ENCODE measurements at places on chromosomes 2 and 18. TPM values are rescaled to one million over a fixed set of nuclear protein-coding genes. Genes with fewer than 3 reads are reported as not detected.

DNA sequence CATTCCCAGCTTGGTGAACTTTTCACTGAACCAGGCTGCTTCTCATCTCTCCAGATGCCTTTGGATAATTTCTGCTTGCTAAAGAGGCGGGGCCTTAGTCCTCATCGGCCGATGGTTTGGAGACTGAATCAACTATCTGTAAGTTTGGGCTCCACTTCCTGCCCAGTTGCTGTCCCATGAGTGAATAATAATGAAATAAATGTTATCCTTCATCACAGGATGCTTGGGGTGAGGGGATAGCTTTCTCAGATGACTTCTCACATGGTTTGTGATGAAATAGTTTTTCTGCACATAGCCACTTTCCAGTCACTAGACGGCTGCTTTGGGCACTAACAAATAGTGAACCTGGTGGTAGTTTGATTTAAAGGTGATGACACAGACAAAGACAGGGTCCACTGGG lies 376.6 kb upstream of the TRIB2 start:
- no peak for DNase-seq

GRCh38 chr18:37408676-37409265 lies 156.8 kb downstream of the CELF4 start:
- DNase-seq, result no peak

- DNase-seq, result no peak
Measured at GRCh38 chr18:32473325-32473724, 2.6 kb upstream of the GAREM1 start.

GRCh38 chr2:39640681-39641080 lies 25.0 kb upstream of the TMEM178A start:
- DNase-seq, result no peak

DNA sequence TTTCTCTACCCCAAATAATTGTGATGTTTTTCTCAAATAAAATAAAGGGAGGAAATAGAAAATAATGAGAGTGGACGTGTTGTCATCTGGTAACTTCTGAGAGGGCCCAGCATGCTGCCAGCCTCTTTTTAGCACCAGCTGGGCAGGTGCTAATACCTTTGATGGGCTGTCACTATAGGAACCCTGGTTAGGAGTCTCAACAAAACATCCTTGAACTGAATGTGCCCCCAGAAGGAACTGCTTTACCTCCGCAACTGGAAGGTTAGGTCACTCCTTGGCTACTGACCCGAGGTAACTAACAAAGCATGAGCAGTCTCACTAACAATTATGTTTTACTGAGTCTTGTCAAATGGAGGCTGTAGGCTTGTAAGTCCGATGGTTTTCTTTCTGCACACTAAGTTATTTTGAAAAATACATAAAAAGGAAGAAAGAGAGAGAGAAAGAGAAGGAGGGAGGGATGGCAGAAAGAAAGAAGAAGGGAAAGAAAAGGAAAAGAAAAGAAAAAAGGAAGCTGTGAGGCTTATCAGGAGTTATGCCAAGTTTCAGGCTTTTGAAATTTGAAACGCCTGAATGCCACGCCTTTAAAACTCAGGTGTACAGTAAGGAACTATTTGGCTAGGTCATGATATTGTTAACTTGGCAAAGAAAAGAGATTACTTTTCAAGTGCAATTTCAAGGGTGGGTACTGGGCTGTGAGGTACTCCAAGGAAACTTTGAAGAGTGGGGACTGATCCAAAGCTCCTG lies 91.0 kb downstream of the TGIF1 start:
- DNase-seq, result no peak

DNA sequence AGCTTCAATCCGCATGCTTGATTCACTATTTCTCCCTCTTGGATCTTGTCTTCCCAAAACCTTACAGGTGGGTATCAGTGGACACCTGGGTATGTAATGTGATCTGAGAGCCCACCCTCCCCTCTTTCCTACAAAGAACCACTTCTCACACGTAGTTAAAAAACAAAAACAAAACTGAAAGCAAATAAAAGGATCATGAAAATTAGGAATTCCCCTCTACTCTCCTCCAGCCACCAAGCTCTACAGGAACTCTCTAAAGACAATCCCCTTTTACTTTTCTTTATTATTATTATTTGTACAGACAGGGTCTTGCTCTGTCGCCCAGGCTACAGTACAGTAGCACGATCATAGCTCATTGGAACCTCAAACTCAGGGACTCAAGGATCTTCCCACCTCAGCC lies 40.8 kb upstream of the MYO1B start:
- no peak for DNase-seq

- no peak for DNase-seq
Measured at GRCh38 chr2:31406593-31407385, 7.8 kb downstream of the XDH start.

DNA sequence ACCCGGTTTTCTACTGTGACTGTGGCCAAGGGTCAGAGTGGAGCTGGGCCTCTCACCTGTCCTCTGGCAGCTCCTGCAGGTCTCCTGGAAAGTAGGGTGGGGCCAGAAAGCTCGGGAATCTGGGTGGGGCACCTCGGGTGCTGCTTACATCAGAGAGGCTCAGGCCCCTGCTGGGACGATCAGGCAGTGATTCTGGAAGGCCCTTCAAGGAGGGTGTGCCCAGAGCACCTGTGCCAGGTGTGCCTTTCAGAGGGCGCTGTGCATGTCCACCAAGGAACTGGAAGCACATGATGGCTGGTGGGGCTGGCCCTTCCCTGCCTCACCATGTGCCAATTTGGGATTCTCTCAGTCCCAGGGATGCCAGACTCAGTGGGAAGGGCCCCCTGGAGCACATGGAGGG lies 44.0 kb downstream of the ATP6V1C2 start:
- no peak for DNase-seq

DNA sequence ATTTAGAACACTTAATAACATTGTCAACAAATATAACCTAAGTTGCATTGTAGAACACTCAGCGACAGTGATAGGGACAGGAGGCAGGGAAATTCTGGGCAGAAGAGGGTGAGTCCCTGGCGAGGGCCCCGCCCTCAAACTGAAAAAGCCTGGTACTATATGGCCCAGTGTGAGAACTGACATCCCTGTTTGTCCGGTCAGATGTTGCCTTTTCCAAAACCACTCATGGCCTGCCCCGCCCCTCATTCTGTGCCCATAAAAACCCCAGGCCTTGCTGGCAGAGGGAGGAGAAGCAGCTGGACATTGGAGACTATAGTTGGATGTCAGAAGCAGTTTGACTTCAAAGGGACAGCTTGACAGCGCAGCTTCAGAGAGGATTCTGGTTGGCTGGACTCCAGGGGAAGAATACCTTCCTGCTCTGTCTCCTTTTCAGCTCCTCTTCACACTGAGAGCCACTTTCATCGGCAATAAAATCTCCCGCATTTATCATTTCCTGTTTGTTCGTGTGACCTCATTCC lies 47.0 kb downstream of the FAM117B start:
- no peak for DNase-seq

RAMP1 gene
- total RNA-seq, result 7.6 TPM

DNA sequence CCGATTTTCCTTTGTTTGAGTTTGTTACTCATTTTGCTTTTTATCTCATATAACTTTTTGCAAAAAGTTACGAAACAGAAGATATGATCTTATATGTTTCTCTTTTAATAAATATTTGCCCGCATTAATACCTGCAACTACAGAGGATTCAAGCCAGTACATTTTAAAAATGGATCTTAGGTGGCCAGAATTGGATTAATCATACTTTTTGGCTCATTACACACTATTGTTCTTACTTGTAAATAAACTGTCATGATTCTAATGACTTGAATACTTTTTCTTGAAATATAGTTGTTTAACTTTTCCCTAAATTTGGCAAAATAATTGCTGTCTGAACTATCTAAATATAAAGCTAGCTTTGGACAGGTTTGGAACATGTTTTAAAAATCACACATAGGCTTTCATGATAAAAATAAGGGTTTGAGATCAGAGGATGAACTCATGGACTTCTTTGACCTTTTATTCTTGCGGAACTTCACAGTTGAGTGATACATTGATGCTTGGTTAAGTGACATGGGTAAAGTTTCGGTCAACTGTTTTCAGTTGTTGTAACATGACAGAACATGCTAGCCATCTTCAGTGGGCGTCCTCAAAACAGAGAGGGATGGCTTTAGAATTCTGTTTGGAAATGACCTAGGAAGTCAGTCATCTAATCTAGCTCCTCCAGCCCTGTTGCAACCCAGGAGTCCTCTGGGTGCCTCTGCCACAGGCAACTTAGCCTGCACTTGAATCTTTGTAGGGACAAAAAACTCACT lies 44.5 kb downstream of the LTBP1 start:
- no peak for DNase-seq

GRCh38 chr2:239236043-239236807 lies 164.6 kb downstream of the HDAC4 start:
- DNase-seq, result no peak

GRCh38 chr18:30192216-30192615 lies 850.3 kb downstream of the DSC3 start:
- no peak for DNase-seq

- DNase-seq, result no peak
Measured at GRCh38 chr2:176291335-176291734, 22.1 kb downstream of the MTX2 start.

EVX2 gene
- 0.76 TPM for total RNA-seq

DNA sequence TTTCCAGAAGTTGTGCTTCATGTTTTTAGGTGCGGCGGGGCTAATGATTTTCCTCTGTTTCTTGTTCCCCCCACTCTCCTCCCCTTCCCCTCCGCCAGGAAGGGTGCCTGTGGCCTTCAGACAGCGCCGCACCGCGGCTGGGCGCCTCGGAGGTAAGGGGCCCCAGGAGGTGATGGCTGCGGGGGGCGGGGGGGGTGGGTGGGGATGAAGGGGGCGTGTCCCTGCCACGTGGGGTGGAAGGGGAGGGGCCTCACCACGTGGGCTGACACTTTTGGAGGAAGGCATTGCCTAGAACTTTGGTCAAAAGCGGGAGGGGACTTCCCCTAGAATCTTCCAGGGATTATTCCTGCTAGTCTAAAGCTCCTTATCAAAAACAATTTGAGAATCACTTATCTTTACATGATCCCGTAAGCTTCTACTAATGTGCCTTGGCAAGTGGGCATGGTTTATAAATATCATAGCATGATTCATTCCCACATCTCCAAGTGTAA lies 83.1 kb downstream of the FAM210A start:
- no peak for DNase-seq

REG1B gene
- not detected for total RNA-seq

CKAP2L gene
- 3.3 TPM for total RNA-seq

GRCh38 chr18:24817587-24818371 lies 357.3 kb downstream of the HRH4 start:
- no peak for DNase-seq

DNA sequence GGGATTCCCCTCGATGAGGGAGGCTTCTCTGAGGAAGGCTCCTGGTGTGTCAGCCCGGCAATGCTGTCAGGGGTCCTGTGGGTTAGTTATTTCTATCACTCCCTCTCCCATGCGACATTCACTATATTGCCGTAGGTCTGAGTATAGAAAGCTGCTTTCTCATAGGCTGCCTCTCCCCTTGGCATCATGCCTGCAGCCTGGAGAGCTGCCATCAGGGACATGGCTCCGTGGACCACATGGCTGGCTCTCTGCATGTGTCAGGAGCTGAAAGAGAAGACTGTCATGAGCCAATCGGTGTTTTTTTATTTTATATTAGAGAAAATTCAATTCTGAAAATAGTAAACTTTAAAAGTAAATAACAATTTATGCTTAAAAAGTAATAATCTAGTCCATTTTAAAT lies 198.0 kb downstream of the CDH20 start:
- DNase-seq, result no peak

GRCh38 chr2:88247531-88247930 lies 77.4 kb downstream of the THNSL2 start:
- DNase-seq, result no peak

DNA sequence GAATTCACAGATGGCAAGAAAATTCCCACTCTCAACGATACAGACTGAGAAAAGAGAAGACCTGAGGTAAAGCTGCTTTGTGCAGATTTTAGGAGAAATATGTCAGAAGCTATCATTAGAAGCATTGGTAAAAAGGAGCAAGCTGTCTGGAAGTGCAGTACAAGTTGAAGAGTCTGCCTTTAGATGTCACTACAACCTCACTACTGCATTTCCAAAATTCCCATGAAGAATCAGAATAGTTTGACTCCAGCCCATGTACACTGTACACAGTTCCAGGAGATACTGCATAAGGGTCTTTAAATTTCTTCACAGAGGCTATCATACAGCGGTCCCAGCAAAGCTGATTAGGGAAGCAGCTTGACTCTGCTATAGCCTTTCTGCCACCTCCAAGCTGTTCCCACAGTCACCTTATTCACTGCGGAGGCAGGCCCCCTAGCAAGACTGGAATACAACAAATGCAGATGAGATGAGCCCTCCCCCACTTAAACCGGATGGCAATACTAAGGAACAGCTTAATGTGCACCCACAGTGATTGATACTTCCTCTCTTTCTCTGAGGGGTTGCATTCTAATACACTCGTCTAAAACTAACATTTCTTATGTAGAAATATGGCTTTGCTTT lies 527.4 kb downstream of the TMEM182 start:
- DNase-seq, result no peak

DNA sequence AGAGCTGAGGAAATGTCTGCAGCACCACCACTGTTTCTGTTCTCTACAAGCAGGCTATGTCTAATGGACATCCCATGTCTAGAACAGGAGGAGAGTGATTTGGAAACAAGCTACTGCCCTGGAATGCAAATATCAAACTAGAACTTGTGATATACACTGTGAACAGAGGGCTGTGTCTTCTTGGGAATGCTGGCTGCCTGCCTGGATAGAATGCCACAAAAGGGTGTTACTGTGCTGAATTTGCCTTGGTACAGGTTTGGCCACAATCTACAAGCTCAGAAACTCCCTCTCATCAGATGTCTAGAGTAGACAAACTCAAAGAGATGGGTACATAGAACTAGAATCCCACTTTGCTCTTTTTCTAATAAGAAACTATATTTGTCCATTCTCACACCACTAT lies 170.5 kb downstream of the NYAP2 start:
- DNase-seq, result no peak

EVA1A gene
- not detected for total RNA-seq
